ENCODE measurements at places on chromosomes 3 and 15.

- DNase-seq, result no peak
Observed at GRCh38 chr3:9401986-9402385, 4.6 kb downstream of the SETD5 start.

- no peak for DNase-seq
Observed at GRCh38 chr3:157526036-157526435, 22.8 kb upstream of the VEPH1 start.

GRCh38 chr3:180058238-180058637 is 21.5 kb upstream of the PEX5L start:
- DNase-seq, result no peak

DNA sequence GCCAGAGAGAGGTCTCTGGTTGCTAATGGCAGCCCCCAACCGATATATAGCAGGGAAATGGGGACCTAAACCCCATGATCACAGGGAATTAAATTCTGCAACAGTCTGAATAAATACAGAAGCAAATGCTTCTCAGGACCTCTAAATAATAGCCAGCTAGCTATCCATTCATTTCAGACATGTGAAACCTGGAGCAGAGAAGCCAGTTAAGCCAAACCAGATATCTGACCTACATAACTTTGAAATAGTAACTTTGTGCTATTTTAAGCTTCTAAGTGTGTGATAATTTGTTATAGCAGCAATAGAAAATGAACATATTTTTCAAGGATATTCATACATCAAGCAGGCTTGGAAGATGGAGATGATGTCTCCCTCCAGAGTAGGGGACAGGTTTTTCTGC is 1062.9 kb upstream of the CADM2 start:
- DNase-seq, result no peak

- no peak for DNase-seq
Observed at GRCh38 chr15:67121644-67122605, 56.5 kb downstream of the SMAD3 start.

- DNase-seq, result no peak
Observed at GRCh38 chr3:52494445-52494844, 693 bp upstream of the STAB1 start.

Data from smooth muscle cell of the brain vasculature (primary cell).